ENCODE measurements at places on chromosomes 2 and 18. TPM values are rescaled to one million over a fixed set of nuclear protein-coding genes. Genes with fewer than 3 reads are reported as not detected.

- DNase-seq: no peak
Measured at GRCh38 chr18:7524786-7525185, 42.3 kb upstream of the PTPRM start.

DNA sequence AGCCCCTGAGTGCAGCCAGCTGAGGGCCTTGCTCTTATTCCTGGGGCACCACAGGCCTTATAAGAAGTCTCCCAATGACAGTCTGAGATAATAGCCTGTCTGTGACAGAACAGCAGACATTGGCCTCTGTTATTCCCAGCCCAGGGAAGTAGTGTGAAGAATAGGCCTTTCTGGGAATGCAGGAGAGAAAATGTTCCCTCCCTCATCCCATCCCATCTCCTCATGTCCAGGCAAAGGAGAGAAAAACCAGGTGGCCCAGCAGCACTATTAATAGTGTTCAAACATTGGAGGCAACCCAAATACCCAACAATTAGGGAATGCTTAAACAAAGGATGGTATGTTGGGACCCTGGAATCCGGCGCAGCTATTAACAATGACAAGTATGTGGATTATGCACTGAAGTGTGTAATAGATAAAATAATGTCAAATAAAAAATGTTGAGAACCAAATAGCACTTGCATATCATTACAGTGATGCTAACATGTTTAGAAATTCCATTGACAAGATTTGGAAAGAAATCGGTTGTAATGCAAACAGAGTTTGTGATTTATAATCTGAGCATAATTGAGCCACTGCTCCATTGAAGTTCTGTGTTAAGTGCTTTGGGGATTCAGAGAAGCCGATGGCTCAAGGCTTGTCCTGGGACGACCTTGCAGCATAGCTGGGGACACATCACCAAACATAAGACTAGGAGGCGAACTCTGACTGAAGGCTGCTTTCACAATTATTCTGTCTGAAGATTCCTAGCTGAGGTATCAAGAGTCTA lies 69.3 kb downstream of the LBH start:
- DNase-seq: no peak

GRCh38 chr2:180010701-180011100 lies 3.6 kb upstream of the CWC22 start:
- no peak for DNase-seq

The IL18R1 gene
- 17.9 TPM for total RNA-seq

DNA sequence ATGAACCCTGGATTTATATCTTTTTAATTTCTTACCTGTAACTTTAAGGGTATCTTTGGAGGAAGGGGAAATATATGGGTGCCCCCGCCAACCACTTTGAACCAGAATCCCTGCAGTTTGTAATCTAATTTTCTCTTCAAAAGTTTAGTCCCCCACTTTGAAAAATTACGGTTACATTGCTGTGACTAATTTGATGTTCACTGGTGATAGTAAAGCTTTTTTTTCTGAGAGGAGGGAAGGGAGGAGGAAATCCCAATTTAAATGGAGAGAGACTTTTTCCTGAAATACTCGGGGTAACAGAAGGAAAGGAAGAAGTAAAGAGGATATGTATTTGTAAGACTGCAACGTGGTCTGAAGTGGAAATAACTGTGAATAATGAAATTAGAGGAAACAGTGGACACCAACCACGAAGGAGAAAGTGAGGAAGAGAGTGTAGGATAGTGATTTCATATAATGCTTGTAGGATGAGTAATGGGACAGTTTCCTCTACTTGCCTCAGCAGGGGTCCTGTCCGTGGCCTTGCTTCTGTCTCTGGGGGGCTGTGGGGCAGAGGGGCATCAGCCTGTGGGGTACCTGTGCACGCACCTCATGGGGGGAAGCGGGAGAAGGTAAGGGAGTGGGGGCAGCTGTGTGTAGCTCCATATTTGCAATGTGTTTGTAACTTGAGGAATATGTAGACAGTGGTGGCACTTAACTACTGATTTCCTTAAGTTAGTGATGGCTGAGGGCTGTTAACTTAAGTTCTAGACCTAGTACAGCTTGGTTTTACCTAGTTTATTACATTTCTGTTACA lies 161.1 kb downstream of the LTBP1 start:
- DNase-seq: no peak

DNA sequence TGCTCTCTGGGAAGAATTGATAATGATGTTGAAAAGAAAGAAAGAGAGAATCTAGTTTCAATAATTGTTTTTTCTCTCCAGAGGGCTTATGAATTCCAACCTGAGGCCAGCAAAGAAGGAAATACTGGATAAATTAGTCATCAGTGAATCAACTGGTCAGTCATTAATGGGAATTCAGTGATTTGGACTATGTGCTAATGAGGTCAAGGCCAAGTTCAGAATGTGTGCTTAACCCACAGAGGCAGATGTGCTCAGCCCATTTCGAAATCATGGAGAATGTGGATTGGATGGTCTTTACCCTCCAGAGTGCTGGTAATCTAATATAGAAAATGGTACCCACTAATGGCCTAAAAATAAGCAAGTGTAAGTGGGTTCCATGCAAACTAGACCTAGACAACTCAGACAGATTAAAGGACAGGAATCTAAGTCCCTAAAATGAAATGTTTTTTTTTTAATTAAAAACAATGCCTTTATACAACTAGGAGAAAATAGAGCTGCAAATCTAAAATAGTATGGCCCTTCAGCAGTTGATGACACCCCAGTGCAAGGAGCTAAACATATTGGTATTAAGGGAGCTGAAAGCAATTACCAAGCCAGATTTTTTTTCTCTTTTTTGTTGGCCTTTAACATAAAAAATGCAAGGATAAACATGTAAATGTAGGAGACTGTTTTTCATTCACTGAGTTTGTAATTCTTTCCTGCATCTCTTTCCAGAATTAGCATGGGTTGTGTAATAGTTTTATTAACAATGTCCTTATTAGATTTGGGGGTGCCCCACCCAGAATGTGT lies 296.9 kb downstream of the SATB2 start:
- DNase-seq: no peak

DNA sequence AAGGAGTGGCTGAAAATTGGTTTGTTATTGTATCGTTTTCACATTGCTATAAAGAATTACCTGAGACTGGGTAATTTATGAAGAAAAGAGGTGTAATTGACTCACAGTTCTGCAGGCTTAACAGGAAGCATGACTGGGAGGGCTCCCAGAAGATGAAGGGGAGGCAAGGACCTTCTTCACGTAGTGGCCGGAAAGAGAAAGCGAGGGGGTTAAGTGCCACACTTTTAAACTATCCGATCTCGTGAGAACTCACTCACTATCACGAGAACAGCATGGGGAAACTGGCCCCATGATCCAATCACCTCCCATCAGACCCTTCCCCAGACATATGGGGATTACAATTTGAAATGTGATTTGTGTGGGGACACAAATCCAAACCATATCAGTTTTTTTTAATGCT lies 81.6 kb downstream of the FBXO15 start:
- no peak for DNase-seq

The CTLA4 gene
- 37.7 TPM for total RNA-seq

Data from CD8-positive, alpha-beta memory T cell (primary cell).